ENCODE measurements at places on chromosomes 11 and 22.
A peak's percentile ranks its signal among the peaks of the same experiment; 100 is the strongest.

DNA sequence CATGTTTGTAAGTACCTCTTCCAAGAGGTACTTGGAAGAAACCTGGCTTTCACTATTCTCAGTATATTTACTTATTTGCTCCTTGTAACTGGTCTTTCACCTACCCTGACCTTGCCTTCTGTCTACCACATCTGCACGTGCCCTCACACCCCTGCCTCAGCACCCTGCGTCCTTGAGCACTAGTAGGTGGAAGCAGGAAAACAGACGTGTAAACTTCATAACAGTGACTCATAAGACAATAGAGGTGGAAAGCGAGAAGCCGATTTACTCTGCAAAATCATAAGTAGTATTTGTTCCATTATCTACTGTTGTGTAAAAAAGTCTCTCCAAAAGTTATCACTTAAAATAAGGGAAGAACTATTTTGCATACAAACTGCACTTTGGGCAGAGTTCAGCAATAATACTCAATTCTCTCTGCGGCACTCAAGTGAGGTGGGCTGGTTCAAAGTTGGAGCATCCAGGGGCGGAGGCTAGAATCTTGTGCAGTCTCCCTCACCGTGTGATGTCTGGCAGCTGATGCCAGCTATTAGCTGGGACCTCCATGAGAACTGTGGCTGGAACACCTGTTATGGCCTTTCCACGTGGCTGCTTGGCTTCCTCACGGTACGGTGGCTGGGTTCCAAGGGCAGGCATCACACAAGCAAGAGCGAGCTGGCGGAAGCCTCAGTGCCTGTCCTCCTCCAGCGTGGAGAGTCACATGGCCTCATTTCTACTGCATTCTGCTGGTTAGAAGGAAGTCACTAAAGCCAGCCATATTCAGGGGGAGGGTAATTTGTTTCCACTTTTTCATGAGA lies 30.4 kb downstream of the PACS1 start:
- DNase-seq = no peak

- DNase-seq = peak; percentile 49
These were observed 22.5 kb downstream of the PRRG4 start for GRCh38 chr11:32852207-32852606.

DNA sequence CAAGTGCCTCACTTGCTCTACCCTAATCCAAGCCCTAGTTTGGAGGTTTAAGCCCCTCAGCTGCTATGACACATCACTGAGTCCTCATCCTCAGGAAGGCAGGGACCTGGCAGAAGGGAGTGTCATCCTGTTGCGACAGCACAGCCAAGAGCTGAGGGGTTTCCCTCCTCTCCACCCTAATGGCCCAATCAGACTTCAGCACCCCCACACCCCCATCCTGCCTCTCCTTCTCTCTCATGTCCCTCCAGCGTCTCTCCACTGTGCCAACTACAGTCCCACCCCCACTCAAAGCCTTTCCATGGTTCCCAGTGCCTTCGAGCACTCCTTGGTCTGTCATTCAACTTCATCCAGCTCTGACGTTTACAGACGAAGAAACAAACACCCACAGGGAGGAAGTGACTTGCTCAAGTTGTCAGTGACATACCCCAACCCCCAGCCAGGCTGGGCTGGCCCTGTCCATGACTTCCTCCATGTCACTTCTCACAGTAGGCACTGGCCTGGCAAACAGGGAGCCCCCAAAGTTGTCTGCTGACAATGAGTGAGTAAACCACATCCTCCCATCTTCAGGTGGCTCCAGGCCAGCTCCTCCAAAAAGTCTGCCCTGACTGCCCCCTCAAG lies 15.6 kb downstream of the ARAP1 start:
- peak; percentile 77 for DNase-seq

GRCh38 chr11:71170624-71171423 lies 81.6 kb downstream of the SHANK2 start:
- no peak for DNase-seq

- peak; percentile 87 for DNase-seq
These were observed 110.6 kb downstream of the SCN3B start for GRCh38 chr11:123543797-123544196.

DNA sequence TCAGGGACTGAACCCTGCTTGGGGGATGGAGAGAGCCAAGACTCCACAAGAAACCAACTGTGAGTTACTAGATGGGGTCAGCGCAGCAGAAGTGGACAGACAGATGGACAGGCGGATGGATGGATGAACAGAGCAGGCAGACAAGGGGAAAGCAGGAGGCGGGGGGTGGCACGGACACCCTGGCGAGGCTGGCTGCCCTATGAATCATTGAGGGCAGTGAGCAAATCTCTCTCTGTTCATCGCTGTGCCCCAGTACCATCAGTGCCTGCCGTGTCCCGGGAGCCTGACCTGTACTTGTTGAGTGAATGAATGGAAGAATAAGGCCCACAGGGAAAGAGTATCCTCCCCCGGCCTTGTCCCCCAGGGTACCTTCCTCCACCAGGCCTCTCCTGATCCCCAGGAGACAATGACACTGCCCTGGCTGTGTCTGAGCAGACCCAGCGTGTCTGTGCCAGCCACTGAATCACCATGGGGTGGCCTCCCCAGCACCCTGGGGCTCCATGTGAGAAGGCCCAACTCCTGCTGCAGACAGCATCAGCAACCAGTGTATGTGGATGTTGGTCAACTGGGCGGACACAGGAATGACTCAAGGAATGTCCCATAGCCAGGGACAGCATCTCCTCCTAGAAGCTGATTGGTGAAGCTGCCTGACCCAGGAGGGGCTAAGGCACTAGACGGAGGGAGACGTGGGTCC lies 5.1 kb upstream of the KLHL35 start:
- DNase-seq = peak; percentile 55

DNA sequence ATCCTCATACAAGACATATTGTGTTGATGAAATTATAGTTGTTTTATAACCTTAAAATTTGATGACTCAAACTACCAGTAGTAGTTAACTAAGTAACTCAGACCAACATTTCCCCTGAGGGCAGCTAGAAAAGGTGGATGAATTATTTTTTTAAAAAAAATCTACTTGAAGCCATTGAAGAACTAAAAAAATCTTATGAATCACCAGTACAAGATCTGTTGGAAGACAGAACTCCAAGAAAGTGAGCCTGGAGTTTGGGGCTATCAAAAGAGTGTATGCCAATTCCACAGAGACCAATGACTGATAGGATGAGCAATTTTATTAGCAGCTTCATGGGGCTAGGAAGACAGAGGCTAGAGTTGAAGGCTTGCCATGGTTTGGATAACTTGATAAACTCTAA lies 72.4 kb downstream of the CYP2R1 start:
- DNase-seq = no peak

GRCh38 chr11:115117956-115118493 lies 386.2 kb downstream of the CADM1 start:
- no peak for DNase-seq

- DNase-seq = no peak
These were observed 66.2 kb upstream of the CCND1 start for GRCh38 chr11:69574608-69575255.

DNA sequence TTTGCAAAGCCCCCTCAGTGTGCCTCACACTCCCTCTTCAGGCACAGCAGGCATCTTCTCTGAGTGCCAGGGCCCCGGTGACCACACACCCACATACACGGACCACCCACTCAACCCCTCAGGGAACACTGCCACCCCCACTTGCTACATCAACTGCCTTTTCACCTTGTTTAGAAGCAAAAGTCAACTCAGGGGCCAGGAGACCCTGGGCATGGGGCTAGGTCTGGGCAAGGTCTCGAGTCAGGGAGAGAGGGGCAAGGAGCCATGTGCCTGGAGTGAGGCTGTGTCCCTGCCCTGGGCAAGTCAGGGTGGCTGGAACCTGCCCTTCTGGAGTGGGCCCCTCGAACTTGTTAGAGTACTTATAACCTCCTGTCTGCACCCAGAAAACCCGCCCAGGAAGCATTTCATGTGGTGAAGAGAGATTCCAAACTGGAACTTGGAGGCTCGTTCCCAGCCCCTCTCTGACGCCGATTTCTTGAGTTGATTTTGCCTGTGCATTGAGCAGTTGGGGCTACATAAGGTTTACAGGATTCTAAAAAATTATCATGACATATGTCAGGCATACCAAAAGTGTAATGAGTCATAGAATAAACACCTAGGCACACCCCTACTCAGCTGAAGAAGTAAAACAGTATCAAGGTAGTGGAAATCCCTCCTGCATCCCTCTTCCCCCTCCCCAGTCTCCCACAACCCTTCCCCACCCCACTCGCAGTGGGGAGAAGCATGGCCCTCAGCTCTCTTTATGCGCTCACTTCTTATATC lies 74.3 kb downstream of the MYEOV start:
- no peak for DNase-seq

DNA sequence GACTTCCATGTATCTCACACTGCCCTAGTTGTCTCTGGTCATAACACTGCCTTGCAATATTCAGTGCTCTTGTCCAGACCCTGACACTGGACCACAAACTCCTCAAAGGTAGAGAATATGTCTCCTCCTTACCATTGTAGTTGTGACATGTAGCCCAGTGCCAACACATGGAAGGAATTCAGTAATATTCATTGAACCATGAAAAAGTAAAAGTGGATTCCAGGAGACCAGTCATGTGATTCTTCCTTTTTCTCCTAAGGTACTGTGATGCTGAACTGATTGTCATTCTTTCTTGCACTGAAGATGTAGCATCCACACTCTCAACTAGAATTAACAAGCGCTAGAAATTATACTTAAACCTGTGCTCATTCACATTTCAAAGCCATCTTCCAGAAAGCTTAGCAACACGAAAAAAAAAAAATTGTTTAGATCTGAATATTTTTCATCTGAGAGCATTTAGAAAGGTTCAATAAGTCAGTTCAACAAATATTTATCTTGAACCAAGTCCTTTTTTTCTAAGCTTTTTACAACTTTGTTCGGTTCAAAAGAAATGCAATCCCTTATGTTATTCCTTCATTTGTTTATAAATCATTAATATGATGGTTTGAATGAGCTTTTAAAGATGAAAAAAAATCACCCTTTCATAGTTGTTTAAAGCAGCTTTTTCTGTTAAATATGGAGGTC lies 224.7 kb upstream of the BLID start:
- no peak for DNase-seq

GRCh38 chr11:38446336-38446735 lies 1848.3 kb upstream of the RAG2 start:
- no peak for DNase-seq

GRCh38 chr11:83835423-83835822 lies 549.3 kb upstream of the CCDC90B start:
- DNase-seq = no peak

DNA sequence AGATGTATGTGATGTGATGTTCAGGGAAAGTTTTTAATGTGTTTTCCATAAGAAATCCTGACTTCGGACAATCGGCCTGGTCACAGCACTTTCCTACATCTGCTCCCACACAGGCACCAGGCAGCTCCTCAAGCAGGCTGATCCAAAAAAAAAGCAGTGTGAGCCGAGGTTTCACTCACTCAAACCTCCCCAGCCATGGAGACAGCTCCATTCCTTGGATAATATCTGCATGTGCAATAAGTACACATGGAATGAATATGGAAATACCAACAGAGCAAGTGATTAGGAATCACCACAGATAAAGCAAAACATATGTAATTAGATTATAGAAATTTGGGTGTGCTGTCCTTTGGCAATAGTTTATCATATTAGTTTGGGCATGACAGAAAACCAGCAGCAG lies 88.8 kb upstream of the API5 start:
- no peak for DNase-seq

DNA sequence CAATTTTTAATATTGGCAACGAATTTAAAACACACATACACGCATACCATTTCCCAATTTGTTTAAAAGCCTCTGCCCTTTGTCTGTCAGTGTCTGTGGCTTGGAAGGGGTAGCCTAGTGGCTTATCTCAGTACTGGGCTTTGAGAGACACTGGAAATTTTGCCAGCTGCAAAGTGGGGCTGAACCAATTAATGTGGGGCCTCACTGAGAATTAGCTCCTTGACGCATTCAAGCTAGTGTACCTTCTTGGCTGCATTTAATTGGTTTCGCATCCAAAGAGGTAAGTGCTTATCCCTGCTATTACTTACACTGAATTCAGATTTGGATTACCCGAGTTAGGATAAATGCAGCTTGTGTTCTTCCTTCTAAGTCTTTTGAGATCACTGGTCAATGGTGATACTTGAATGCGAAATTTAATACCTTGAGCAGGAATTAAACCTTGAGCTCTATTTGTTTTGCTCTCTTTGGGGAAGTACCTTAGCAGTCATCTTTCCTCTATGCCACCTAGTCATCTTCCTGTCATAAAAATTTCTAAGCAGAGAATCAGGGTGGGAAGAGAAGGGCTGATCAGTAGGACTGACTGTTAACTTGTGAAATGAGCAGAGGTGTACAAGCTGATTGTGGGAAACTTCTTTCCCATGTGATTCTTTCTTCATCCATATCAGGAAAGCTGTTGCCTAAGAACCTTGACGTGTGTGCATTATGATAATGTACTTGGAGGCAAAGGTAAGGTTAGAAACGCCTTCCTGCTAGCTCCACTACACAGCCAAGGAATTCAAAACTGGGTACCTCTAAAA lies 187.7 kb upstream of the E2F8 start:
- no peak for DNase-seq

GRCh38 chr22:38728871-38729796 lies 23.4 kb downstream of the GTPBP1 start:
- DNase-seq = no peak

GRCh38 chr11:17986711-17987220 lies 26.1 kb downstream of the SERGEF start:
- no peak for DNase-seq

GRCh38 chr11:134676516-134677287 lies 264.7 kb upstream of the B3GAT1 start:
- DNase-seq = no peak

DNA sequence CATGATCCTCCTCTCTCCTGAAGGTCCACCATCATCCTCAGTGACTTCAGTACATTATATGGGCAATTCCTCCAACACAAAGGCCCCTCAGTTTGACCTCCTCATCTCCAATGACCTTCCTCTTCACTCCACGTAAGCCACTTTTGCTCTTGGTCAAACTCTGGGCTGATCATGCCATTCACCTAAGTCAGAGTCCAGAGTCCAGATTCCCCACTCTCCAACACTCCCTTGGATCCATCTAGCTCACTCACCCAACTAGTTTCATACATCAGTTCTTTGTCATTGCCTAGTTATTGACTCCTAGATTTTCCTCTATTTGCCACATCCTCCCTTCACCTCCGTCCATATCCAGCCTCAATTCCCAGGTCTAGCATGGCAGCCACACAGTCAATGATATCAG lies 30.5 kb upstream of the TTC12 start:
- no peak for DNase-seq

DNA sequence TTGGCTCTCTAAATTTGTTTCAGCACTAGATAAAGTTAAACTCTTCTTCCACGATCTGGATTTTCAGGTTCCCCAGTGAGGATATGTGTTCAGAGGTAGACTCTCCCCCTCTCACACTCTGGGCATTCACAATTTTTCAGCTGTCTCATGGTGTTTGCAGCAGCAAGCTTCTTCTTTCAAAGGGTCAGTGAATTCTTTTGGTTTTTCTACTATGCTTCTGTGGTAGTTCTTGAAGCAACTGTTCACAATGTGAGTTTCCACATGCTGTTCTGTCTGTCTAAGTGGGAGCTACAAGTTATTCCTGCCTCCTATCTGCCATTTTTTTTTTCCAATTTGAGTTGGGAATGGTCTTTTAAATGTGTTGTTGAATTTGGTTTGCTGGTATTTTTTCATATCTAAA lies 25.4 kb downstream of the CNTF start:
- no peak for DNase-seq
